Activated T-helper 1 cell treated with anti-CD3 and anti-CD28 coated beads, Interleukin-12 subunit alpha, Interleukin-12 subunit beta, Interleukin-2, Interleukin-4 antibody, amounts not matched to agents 30 ng/mL and 10 ng/mL and 1 ng/mL, durations not matched to agents 14 hours and 24 hours and 36 hours (primary cell): ENCODE measurements at places on chromosomes 4 and X.

DNA sequence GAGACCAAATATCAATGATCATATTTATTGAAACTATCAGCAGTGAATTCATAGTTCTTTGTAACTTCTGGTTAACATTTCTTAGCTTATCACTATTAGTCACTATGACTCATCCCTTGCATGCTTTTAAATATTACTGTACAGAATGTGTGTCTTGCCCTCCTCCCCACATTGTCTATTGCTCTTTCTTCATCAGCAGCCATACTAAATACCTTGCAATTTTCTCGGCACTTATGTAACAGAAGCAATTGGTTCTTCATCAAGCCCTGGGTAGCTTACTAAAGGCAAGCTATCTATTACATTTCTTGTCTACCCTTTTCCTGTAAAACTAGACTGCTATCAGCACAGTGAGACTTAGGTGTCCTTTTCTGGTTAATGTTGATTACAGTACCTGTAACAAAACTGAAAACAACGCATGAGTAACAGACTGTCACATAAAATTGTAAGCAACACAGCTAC is 8.2 kb downstream of the KLHL4 start:
- no peak for DNase-seq

GRCh38 chr4:152941411-152941810 is 5.3 kb downstream of the FHDC1 start:
- no peak for DNase-seq

DNA sequence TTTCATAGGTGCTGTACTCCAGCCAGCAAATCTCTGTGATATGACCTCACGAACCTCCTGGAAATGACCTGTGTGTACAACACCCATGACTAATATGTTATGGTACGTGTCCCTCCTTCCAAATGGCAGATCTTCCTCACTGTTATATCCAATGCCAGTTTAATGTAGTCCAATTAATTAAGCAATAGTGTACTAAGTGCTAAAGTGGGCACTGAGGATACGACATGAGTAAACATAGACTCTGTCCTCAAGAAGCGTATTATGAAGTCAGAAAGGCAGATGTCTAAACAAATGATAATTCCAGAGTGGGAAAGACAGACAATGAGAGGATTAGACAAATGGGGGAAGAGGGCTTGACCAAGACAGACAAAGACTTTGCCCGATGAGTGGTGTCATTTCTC is 33.9 kb downstream of the GPRIN3 start:
- no peak for DNase-seq

GRCh38 chrX:41563876-41564275 is 116.7 kb downstream of the NYX start:
- DNase-seq = no peak

GRCh38 chrX:150692831-150693724 is at the start of gene MTMR1:
MTMR1 (plus strand) TSS chrX:150693396; CDS start chrX:150693531, 135 bp downstream.
- DNase-seq = no peak

GRCh38 chr4:16261313-16261878 is 35.1 kb upstream of the TAPT1 start:
- DNase-seq = no peak

GRCh38 chr4:163948920-163949455 is 454.5 kb downstream of the TMA16 start:
- DNase-seq = no peak
